ENCODE measurements at places on chromosomes 6 and 20.

DNA sequence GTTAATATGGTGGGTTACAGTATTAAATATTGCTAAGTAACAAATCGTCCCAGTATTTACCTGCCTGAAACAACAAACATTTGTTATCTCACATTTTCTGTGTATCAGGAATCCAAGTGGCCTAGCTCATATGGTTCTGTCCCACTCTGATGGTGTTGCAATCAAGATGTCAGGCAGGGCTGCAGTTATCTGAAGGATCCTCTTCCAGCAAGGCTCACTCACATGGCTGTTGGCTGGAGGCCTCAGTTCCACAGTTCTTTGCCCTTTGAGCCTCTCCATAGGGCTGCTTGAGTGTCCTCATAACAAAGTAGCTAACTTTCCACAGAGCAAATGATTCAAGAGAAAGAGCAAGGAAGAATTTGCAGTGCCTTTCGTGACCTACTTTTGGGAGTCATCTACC lies 17.7 kb downstream of the RAB22A start:
- DNase-seq = no peak

DNA sequence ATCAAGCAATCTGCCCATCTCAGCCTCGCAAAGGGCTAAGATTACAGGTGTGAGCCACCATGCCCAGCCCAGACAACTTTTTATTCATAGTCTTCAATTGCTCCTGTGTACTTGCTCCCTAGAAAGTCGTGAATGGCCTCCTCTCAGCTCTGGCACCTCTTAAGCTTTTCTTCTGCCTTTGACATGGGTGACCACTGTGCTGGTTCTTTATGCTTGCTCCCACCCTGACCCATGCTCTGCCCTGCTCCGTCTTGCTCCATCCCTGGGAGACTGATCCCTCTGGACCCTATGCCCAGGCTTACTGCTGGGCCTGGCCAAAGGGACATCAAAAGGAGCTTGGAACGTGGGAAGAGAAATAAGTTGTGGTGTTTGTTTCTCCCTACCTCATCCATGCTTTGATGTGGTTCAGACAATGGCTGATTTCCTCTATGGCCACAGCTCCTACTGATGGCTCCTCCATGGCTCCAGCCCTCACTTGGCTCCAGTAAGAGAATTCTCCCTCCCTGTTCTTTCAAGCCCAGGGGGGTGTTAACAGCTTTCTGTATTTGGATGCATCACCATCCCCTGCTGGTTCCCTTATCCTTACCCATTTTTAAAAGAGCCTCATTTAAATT lies 7.7 kb upstream of the TREM2 start:
- no peak for DNase-seq

DNA sequence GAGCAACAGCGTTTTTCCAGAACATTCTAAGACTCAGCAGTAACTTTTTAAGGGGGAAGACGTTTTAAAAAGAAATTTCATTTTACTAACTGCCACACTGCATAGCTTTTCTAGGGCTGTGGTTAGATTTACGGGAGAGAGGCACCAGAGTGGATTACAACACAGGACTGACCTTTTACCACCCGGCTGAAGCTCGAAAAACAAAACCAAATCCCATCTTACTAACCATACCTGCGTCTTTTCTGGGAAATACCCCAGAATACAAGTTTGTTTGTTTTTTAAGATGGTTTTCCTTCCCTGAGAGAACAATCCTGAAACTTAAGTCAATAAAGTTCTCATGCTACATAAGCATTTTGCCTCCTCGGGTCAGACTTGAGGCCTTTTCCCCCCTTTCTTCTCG lies 209.3 kb upstream of the SOX4 start:
- DNase-seq = no peak

DNA sequence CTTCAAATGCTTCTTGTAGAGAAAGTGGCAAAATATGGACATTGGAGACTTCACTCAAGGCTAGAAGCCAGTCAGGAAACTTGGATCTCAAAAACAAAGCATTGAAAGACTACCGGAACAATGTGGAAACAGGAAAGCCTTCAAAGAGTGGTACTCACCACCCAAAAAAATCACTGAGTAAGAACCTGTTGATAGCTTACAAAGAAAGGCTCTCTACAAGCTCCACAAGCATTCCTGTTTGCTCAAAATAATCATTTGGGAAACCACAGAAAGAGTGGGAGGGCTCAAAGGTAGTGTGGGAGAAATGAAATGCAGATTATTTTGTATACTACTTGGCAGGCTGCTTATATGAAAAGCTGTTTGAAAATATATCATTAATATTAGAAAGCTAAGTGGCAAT lies 9.5 kb upstream of the DST start:
- DNase-seq = no peak

DNA sequence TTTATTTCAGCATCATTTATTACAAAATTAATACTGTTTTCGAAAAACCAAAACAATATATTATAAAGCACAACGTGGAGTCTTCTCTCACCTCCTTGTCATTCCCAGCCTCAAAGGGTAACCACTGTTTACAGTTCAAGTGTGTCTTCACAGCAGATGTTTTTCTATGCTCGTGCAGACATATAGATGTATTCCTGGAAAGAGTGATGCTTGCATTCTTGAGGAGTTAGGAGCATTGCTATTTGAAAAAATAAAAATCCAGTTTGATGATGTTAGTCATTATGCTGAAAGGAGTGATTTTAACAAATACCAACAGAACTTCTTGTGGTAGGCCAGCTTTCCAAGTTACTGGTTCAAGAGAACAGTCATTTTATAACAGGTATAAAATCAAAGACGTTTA lies 234.9 kb downstream of the BCKDHB start:
- no peak for DNase-seq

DNA sequence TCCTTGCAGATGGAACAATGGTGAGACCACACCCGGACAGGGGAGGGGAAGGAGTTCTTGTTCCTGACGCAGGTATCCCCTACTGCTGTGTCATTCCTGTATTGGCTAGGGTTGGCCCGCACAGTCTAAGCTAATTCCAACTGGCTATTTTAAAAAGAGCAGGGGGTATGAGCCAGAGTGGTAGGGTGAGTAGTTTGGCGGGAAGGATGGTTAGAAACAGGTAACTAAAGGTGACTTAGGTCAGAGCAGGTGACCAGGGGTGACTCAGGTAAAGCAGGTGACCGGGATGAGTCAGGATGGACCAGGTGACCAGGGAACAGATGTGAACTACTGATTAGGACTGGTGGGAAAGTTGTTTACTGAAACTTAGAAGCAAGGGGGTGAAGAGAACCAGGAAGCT lies 58.0 kb downstream of the ZNF292 start:
- DNase-seq = no peak
